Upper lobe of left lung (tissue), 6 donors: ENCODE measurements at places on chromosomes 2 and 18.

- no peak for DNase-seq
Measured at GRCh38 chr2:177692783-177693269, 300.3 kb downstream of the AGPS start.

DNA sequence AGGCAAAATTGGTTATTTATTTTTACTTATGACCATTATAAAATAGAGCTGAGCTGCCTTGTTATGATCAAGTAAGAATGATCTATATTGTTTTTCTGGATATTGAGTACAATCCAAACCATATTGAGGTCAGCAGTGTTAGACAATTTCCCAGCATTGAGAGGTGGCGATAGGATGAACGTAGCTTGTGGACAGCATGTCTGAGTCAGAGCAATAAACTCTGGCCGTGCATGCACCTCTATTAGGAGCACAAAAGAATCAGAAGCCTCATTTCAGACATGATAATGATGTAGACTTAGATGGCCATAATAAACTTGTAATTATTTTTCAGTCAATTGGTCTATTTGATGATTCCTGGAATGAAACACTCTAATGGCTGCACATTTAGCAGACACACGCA, 491.6 kb downstream of the RIT2 start:
- DNase-seq = no peak

DNA sequence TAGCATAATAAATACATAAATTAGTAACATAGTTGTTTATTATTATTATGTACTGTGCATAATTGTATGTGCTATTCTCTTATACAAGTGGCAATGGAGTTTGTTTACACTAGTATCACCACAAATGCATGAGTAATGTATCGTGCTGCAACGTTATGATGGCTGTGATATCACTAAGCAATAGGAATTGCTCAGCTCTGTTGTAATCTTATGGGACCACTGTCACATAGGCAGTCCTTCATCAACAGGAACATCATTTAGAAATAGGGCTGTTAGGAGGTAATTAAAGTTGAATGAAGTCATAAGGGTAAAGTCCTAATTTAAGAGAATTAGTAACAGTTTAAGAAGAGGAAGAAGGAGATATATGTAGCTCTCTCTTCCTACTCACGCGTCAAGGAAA, 33.8 kb downstream of the TEX51 start:
- DNase-seq = no peak

DNA sequence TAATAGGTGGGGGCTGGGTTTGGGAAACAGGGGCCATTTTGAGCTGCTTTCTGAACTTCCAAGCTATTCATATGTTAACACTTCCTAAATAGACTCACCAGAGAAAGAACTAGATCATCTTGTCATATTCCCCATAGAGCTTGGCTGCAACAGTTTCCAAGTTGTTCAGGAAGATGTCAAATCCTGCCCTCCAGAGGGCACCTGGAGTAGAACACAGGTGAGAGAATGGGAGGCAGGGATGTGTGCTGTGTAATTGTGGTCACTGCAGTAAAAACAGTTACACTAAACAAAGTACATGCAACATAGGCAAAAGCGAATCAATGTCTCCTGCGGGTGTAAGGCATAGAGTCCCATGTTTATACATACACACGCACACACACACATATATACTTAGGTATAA, 34.5 kb upstream of the LRRC30 start:
- no peak for DNase-seq

DNA sequence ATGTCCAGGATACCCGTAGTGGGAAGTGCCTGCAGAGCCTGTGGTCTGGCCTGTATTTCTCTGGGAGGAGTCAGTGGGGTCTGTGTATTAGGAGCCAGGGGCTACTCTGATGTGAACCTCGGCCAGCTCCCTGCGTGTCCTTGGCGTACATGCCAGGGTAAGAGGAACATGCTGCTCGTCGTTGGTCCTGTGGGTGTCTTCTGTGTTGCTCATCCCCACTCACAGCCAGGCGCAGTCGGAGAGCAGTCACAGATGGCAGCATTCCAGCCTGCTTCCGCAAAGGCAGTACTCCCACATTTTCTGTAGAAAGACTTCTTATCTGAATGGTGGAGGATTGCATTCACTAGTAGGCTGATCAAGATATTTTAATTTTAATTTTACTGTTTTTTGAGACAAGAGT, 84.9 kb downstream of the DGKD start:
- DNase-seq = no peak

DNA sequence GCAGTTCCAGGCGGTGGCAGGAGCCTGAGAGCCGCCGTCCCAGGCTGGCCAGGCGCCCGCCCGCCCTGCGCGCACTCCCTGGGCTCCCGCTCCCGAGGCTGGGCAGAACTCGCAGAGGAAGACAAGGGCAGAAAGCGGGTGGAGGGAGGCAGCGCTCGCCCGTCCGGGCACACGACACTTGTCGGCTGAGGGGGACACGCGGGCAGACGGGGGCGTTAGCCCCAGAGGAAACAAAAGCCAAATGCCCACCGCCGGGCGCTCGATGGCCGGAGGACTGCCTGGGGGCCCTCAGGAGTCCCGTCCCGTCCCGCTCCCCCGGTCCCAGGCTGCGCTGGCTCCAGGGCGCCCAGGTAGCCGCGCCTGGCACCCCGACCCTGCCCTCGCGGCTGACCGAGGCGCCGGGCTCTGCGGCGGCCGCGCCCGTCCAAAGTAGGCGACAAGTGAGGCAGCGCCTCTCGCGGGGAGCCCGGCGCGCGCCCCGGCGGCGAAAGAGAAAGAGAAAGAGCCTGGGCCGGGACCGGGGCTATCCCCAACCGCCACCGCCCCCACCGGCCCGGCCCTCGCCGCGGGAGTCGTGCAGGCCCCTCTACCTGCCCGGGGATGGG, 491 bp downstream of the L3MBTL4 start:
- DNase-seq = peak; percentile 79

GRCh38 chr2:85578243-85579180, 1.1 kb downstream of the VAMP8 start:
- DNase-seq = peak; percentile 79

GRCh38 chr2:20916604-20917286, 93.8 kb upstream of the LDAH start:
- no peak for DNase-seq

DNA sequence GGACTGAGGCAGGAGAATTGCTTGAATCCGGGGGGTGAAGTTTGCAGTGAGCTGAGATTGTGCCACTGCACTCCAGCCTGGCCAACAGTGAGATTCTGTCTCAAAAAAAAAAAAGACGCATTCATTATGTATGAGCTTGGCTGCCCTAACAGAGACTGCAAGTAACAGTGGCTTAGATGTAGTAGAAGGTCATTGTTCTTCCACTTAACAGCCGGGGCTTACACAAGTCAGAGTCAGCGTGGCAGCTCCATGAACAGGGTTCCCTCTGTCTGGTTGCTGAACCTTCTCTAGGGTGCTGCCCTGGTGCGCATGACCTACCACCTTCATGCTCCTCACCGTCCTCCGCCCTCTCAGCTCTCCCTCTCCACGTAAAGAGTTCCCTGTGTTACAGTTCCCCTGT, 49.1 kb upstream of the IGFBP2 start:
- no peak for DNase-seq

GRCh38 chr18:21307578-21307977, 65.5 kb downstream of the GREB1L start:
- DNase-seq = no peak
